B cell (primary cell): ENCODE measurements at places on chromosomes 5 and 9. TPM values are rescaled to one million over a fixed set of nuclear protein-coding genes. Genes with fewer than 3 reads are reported as not detected.

The SEMA5A gene
- not detected in 2 replicates for total RNA-seq

The TTC16 gene
- not detected in 2 replicates for total RNA-seq

The GFI1B gene
- 0.85 TPM in 1 of 2 replicates, not detected in the other for total RNA-seq

The ISL1 gene
- total RNA-seq, result not detected in 2 replicates

The FABP6 gene
- total RNA-seq, result not detected in 2 replicates

The CD14 gene
- 0.97 and 1.8 TPM in 2 replicates for total RNA-seq

The C9orf50 gene
- total RNA-seq, result not detected in 2 replicates

The IFNA5 gene
- not detected in 2 replicates for total RNA-seq

The PTGS1 gene
- total RNA-seq, result 9.5 and 10.4 TPM in 2 replicates

The NDUFS6 gene
- total RNA-seq, result 16.2 and 16.9 TPM in 2 replicates

The TYRP1 gene
- not detected in 2 replicates for total RNA-seq

The PITX1 gene
- total RNA-seq, result not detected in 2 replicates

The SOHLH1 gene
- not detected in 2 replicates for total RNA-seq

The OGN gene
- not detected in 2 replicates for total RNA-seq

The ECSCR gene
- total RNA-seq, result not detected in 2 replicates

The GDF9 gene
- total RNA-seq, result 0.51 and 0.67 TPM in 2 replicates

The FAM78A gene
- 41.8 and 42.9 TPM in 2 replicates for total RNA-seq

The PCDHA6 gene
- total RNA-seq, result not detected in 2 replicates

The SPATA9 gene
- total RNA-seq, result 0.22 TPM in 1 of 2 replicates, not detected in the other

The KCNV2 gene
- not detected in 2 replicates for total RNA-seq

The ERAP2 gene
- 74.2 and 76.5 TPM in 2 replicates for total RNA-seq

The ARHGEF37 gene
- 1.1 and 1.7 TPM in 2 replicates for total RNA-seq

The PCDHGB6 gene
- 2.1 and 2.2 TPM in 2 replicates for total RNA-seq

The CREB3 gene
- total RNA-seq, result 18.1 and 20.7 TPM in 2 replicates

The NRARP gene
- total RNA-seq, result 11.4 and 11.5 TPM in 2 replicates

The SVEP1 gene
- not detected in 2 replicates for total RNA-seq

The PSD2 gene
- 0.17 TPM in 1 of 2 replicates, not detected in the other for total RNA-seq

The SV2C gene
- total RNA-seq, result 0.07 TPM in 1 of 2 replicates, not detected in the other

The NUTM2F gene
- total RNA-seq, result not detected in 2 replicates

The LHX2 gene
- total RNA-seq, result 0.49 TPM in 1 of 2 replicates, not detected in the other

The CCL21 gene
- not detected in 2 replicates for total RNA-seq

The MAP3K1 gene
- total RNA-seq, result 160 and 164 TPM in 2 replicates

The MTX3 gene
- total RNA-seq, result 21.0 and 22.0 TPM in 2 replicates

The ZFP2 gene
- total RNA-seq, result 1.8 and 2.2 TPM in 2 replicates

The LCP2 gene
- 13.6 and 13.9 TPM in 2 replicates for total RNA-seq

The TMEM171 gene
- not detected in 2 replicates for total RNA-seq

The CNTNAP3B gene
- total RNA-seq, result 0.80 and 0.89 TPM in 2 replicates

The ASTN2 gene
- 3.3 and 3.6 TPM in 2 replicates for total RNA-seq

The SLC9A3 gene
- 0.84 and 1.3 TPM in 2 replicates for total RNA-seq

The CER1 gene
- not detected in 2 replicates for total RNA-seq

The PCDHA1 gene
- total RNA-seq, result not detected in 2 replicates

The PRSS3 gene
- not detected in 2 replicates for total RNA-seq

The FGF18 gene
- total RNA-seq, result 0.15 TPM in 2 replicates

The ESM1 gene
- total RNA-seq, result not detected in 2 replicates

The GALNT12 gene
- 4.4 and 4.5 TPM in 2 replicates for total RNA-seq

The GLDC gene
- total RNA-seq, result 0.71 and 1.1 TPM in 2 replicates

The VCAN gene
- 0.41 TPM in 1 of 2 replicates, not detected in the other for total RNA-seq

The CCDC192 gene
- not detected in 2 replicates for total RNA-seq

The GLIPR2 gene
- total RNA-seq, result 13.7 and 15.2 TPM in 2 replicates

The PCDHGB5 gene
- total RNA-seq, result 2.5 TPM in 2 replicates

The PCDHGB2 gene
- total RNA-seq, result 3.3 and 3.9 TPM in 2 replicates

The TUSC1 gene
- total RNA-seq, result 0.29 and 0.34 TPM in 2 replicates

The CAST gene
- total RNA-seq, result 231 and 238 TPM in 2 replicates

The ZNF622 gene
- 34.6 and 37.1 TPM in 2 replicates for total RNA-seq

The PCDHGA8 gene
- 1.2 and 1.3 TPM in 2 replicates for total RNA-seq

The C5orf58 gene
- not detected in 2 replicates for total RNA-seq

The NR4A3 gene
- total RNA-seq, result 20.1 and 21.0 TPM in 2 replicates

The PCDHA5 gene
- not detected in 2 replicates for total RNA-seq

The IL9 gene
- not detected in 2 replicates for total RNA-seq
